SK-N-SH (cell line): ENCODE measurements at places on chromosomes 5 and 9. TPM values are rescaled to one million over a fixed set of nuclear protein-coding genes. Genes with fewer than 3 reads are reported as not detected.

F2R gene
- 212 and 301 TPM in 2 replicates for polyA plus RNA-seq

PDGFRB gene
- polyA plus RNA-seq, result 25.9 and 32.1 TPM in 2 replicates

BNC2 gene
- 8.8 and 9.6 TPM in 2 replicates for polyA plus RNA-seq

LHX2 gene
- not detected in 2 replicates for polyA plus RNA-seq

PCDHGA3 gene
- polyA plus RNA-seq, result 0.33 and 0.45 TPM in 2 replicates

GRCh38 chr5:112419164-112419985 is at the start of gene EPB41L4A:
EPB41L4A (minus strand) TSS chr5:112419277; CDS start chr5:112419039, 238 bp downstream.
- H3K27me3 ChIP-seq, result peaks cover 27% of the 10 kb centered on the region
- no peak within 1 kb of the TSS for H3K27ac ChIP-seq
- peaks cover 5% of the 10 kb centered on the region for H3K4me1 ChIP-seq
- H3K4me3 ChIP-seq, result peak within 1 kb of the TSS; percentile 65

- H3K4me3 ChIP-seq, result no peak overlapping the region
- H3K36me3 ChIP-seq, result no peaks in the 10 kb centered on the region
- no peak for DNase-seq
- no peaks in the 10 kb centered on the region for H3K27me3 ChIP-seq
- no peak overlapping the region for H3K27ac ChIP-seq
Measured at GRCh38 chr5:2582106-2582505, 169.4 kb downstream of the IRX2 start.

DNA sequence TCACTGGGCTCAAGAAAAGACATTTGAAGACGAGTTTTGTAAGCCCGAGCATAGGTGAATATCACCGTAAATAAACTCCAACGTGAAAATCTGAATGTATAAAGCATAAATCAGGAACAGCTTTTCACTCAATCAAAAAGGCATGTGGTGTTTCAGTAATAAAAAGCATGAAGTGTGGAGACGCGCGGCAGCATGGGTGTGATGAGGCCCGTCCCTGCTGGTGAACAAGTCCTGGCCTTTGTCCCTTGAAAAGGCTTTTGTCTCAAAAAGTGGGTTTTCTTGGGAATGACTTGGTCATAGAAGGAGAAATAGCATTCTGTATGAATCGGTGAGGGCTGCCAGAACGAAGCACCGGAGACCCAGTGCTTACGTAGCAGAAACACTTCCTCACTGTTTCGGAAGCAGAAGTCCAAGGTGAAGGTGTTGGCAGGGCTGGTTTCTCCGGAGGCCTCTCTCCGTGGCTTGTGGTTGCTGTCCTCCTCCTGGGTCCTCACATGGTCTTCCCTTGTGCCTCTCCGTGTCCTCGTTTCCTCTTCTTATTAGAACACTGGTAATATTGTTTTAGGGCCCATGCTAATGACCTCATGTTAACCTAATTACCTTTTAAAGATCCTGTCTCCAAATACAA is 24.9 kb downstream of the ROPN1L start:
- H3K27ac ChIP-seq, result no peak overlapping the region
- H3K4me1 ChIP-seq, result peaks cover 11% of the 10 kb centered on the region; the same call in 1 of the 2 replicates
- no peak overlapping the region for H3K4me3 ChIP-seq
- no peak for DNase-seq

GRCh38 chr9:130213911-130214761 is 41.9 kb downstream of the NCS1 start:
- H3K27ac ChIP-seq, result no peak overlapping the region
- H3K36me3 ChIP-seq, result no peaks in the 10 kb centered on the region
- no peaks in the 10 kb centered on the region for H3K27me3 ChIP-seq
- DNase-seq, result peak; percentile 80

- no peak overlapping the region for H3K4me3 ChIP-seq
- peaks cover 5% of the 10 kb centered on the region; the same call in 1 of the 2 replicates for H3K4me1 ChIP-seq
- no peaks in the 10 kb centered on the region for H3K27me3 ChIP-seq
- no peak for DNase-seq
- H3K36me3 ChIP-seq, result no peaks in the 10 kb centered on the region
- no peak overlapping the region for H3K27ac ChIP-seq
Measured at GRCh38 chr5:157651623-157652376, 438 bp downstream of the SOX30 start.

- H3K27ac ChIP-seq, result no peak overlapping the region
- H3K27me3 ChIP-seq, result no peaks in the 10 kb centered on the region
- no peak for DNase-seq
- H3K4me1 ChIP-seq, result no peaks in the 10 kb centered on the region
- H3K36me3 ChIP-seq, result no peaks in the 10 kb centered on the region
- H3K4me3 ChIP-seq, result no peak overlapping the region
Measured at GRCh38 chr5:74579215-74579614, 61.3 kb downstream of the ENC1 start.

DNA sequence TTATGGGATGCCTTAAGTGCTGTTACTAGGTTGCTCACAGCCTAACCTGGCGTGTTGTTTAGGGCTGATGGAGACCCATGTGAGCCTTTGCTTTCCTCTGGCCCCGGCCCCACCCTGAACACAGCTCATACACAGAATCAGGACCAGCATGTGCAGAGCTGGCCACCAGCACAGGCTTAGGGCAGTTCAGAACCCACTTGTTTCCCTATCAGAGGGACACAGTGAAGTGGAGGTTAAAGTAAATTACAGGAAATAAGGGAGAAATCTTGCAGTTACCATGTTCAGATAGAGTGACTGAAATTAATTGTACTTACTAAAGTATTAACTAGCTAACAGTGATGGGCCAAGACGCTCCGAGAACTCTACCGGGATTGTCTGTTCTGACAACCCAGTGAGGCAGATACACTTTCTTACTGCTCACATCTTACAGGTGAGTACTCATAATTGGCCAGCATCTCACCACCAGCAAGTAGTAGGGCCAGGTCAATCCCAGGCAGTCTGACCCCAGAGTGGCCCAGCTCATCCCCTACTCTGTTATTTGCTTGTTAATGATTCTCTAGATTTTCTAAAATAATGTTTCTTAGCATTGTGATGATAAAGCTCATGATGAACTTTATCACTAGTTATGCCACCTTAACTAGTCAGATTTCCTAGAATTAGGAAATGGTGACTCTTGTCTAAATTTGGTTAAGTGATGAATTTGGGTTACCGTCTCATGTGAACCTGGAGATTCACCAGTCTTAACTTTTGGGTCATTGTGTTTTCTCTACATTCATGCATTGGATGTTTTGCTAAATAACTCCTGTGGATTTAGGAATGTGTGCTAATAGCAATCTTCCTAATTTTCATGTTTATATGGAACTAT is 15.4 kb downstream of the CCT5 start:
- DNase-seq, result no peak
- no peak overlapping the region for H3K27ac ChIP-seq
- no peaks in the 10 kb centered on the region for H3K4me1 ChIP-seq
- no peaks in the 10 kb centered on the region for H3K27me3 ChIP-seq
- H3K36me3 ChIP-seq, result peaks cover 37% of the 10 kb centered on the region

- DNase-seq, result no peak
- H3K27ac ChIP-seq, result no peak overlapping the region
- H3K27me3 ChIP-seq, result no peaks in the 10 kb centered on the region
- H3K4me3 ChIP-seq, result no peak overlapping the region
Measured at GRCh38 chr9:113416149-113416721, 5.7 kb downstream of the C9orf43 start.

DNA sequence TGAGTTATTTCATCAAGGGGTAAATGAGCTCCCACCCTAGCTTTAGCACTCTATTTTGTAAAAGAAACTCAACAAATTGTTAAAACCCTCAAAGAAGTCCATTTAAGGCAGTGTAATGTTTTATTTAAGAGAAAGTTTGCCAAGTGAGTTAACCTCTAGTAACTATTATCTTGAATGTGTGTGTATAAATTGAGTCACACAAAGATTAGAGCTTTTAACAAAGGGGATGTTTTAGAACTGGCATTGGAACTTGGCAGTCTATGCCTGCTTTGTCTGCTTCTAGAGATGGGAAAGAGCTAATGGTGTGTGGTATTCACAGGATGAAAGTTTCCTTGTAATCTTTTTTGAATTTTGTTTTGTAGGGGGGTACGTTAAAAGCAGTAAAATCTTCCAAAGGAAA is 33.2 kb downstream of the KDM3B start:
- H3K4me1 ChIP-seq, result peaks cover 5% of the 10 kb centered on the region; the same call in 1 of the 2 replicates
- H3K27ac ChIP-seq, result no peak overlapping the region
- peaks cover 52% of the 10 kb centered on the region for H3K36me3 ChIP-seq
- no peak for DNase-seq

GRCh38 chr5:10699987-10700386 is 61.0 kb downstream of the DAP start:
- no peaks in the 10 kb centered on the region for H3K27me3 ChIP-seq
- no peak overlapping the region for H3K27ac ChIP-seq
- H3K4me1 ChIP-seq, result peaks cover 30% of the 10 kb centered on the region; the same call in 1 of the 2 replicates
- H3K36me3 ChIP-seq, result no peaks in the 10 kb centered on the region; the same call in 1 of the 2 replicates

DNA sequence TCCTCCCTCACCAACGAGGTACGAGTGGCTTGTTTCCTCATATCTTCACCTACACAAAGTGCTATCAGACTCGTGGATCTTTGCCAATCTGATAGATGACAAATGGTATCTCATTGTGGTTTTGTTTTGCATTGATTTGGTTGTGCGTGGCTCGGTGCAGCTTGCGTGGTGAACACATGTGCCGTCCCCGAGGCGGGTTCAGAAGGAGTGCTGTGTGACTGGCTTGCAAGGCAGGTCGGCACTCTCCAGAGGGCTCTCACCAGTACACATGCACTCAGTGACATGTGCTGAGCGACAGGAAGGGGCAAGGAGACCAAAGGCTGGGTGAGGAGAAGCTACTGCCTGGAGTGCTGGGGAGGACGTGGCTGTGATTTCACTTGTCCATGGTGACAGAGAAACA is 95.3 kb upstream of the PITX1 start:
- H3K27me3 ChIP-seq, result peaks cover 20% of the 10 kb centered on the region; the same call in 1 of the 2 replicates
- peak; percentile 39 for DNase-seq
- peaks cover 35% of the 10 kb centered on the region for H3K4me1 ChIP-seq
- no peaks in the 10 kb centered on the region for H3K36me3 ChIP-seq

- peaks cover 7% of the 10 kb centered on the region for H3K4me1 ChIP-seq
- DNase-seq, result peak; percentile 12
- 0 out of 2 replicates have a peak, but pooled peaks cover 6% of the 10 kb centered on the region for H3K36me3 ChIP-seq
- H3K4me3 ChIP-seq, result peak overlapping the region; percentile 85
- peak overlapping the region; percentile 92 for H3K27ac ChIP-seq
Measured at GRCh38 chr5:43482490-43483297, 971 bp downstream of the TMEM267 start.

GRCh38 chr9:70817311-70817710 is 304.1 kb downstream of the TRPM3 start:
- H3K4me3 ChIP-seq, result no peak overlapping the region
- no peak overlapping the region for H3K27ac ChIP-seq
- no peaks in the 10 kb centered on the region for H3K36me3 ChIP-seq
- no peaks in the 10 kb centered on the region for H3K4me1 ChIP-seq
- DNase-seq, result no peak

DNA sequence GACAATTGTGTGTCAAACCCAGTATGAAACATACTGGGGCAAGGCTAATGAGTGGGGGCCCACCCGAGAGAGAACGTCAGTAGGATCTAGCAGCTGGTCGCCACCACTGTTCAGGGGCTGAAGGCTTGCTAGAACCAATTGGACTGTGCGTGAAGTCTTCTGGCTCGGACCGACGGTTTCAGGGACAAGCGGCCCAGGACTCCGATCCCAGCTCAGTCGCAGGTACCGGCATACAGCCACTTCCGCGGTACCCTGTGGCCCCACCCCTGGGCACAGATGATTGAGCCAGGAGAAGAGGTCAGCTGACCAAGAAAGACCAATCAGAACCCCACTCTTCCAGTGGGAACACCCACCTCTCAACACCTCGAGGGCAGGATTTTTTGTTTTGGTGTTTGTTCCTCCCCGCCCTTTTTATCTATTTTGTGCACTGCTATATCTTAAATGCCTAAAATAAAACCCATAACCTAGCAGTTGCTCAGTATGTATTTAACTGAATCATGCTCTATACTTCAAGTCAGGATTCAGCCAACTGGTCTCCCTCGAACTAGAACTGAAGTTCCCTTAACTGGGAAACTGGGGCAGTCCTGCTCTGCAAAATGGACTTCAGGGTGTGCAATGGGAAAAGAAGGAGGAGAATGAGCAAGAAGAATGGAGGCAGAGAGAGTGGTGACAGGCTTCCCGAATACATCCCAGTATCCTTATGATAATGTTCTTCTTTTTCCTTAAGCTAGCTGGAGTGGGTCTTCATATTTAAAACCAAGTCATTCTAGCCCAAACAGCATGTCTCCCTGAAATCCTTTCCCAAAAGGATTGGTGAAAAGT is 21.1 kb upstream of the CPEB4 start:
- H3K27ac ChIP-seq, result no peak overlapping the region

GRCh38 chr5:111783537-111783936 is 26.5 kb upstream of the NREP start:
- H3K27ac ChIP-seq, result no peak overlapping the region
- H3K4me1 ChIP-seq, result peaks cover 11% of the 10 kb centered on the region
- no peak for DNase-seq
- no peak overlapping the region for H3K4me3 ChIP-seq
